ENCODE measurements at places on chromosomes 7 and 10.

GRCh38 chr7:144991041-144991440 is 155.2 kb upstream of the TPK1 start:
- no peak for DNase-seq

DNA sequence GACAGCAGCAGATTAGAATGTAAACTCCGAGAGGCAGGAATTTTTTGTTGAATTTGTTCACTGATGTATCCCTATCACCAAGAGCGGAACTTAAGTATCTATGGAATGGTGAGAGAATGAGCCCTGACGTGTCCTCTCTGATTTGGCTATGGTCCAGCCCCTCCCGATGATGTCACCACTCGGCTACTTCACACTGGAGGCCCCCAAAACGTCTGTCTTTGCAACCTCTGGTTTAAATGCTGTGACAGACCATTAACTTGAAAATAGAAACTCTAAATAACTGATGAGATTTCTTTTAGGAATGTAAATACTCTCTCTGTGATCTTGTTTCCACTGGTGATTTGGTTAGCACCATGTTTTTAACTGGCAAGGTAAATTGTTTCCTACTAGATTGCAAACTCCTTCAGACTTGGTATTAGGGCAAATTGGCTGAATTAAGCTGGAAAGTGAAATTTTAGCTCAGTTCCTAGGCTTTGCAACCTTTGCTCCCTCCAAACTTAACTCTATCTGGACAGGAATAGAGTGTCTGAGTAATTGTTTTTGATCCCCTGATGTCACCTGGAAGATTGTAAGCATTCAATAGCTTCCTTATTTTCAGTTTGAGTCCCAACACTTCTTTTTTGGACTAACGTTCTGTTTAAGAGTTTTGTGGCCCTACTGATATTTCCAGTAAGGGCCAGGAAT is 19.1 kb downstream of the SLC16A12 start:
- DNase-seq = no peak

DNA sequence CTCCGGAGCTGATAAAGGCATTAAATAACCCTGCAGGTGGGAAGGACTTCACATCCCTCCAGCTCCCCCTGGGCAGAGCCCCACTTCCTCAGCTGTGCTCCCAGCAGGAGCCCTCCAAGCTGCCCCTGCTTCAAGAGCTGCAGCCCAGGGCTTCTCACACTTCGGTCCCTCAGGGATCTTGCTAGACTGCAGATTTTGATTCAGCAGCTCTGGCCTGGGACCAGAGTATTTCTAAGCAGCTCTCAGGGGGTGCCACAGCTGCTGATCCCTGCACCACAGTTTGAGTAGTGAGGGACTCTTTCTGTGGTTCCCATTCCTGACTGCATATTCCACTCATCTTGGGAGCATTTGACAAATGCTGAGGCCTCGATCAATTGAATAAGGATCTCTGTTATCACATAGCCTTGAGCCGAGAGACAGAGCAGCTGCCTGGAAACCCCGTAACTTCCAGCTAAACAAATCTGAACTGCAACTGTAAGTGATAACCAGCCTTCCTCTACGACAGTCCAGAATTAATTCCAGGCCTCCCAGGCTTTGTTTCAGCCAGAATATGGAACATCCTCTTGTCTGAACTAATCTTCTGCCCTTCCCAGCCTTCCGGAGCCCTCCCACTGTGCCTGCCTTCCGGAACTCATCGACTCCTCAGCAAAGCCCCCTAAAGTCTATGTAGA is 161.4 kb downstream of the CCDC3 start:
- no peak for DNase-seq

DNA sequence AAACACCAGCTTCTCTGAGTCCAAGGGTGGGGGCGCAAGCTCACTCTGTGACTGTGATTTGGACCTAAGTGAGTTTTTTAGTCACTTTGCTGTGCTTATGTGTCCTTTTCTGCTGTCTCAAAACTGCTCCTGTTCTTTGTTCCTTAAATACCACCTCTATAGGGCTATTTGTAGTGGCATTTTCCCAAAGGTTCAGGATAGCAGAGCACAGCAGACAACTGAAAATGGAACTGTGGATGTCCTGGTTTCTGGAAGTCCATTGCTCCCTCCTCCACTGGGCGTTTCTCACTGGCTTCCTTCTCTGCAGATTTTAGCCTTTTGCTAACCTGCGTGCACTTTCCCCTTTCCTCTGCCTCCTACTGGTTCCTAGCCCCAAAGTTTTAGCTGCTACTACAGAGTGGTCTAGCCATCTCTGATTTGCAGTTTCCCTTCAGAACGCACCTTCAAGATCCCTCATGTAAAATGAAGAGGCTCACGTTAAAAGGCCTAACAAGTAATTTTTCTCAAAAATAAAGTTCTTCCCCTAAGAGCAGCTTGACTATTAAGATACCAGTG is 25.6 kb downstream of the BLVRA start:
- no peak for DNase-seq

DNA sequence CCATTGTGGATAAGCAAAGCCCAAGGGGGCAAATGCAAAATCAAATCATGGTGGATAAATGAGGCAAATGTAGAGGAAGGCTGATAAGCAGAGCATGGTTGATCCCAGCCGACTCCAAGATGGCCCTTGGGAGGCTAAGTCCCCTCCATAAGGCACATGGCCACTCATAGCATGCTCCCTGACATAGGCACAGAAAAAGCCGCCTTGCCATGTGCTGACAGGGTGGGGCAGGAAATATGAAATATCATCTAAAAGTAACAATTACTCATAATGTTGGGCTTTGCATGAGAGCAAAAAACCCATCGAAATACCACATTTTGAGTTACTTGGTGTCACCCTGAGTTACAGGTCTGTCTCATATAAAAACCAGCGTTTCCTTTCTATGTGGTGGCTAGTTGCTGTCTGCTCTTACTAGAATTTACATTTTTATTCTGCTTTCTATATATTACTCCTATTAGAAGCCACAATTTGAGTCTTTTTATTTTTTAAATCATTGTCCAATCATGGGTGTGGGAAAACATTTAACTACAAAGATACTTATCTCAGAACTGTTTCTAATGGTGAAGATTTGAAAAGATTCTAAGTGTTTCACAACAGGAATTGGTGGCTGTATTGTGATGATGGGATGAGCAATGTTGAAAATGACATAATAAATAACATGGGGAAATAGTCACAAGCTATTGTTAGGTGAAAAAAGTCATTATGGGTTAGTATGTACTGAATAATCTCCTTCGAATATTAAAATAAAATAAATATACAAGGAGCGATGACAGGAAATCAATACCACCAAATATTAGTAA is 102.7 kb downstream of the CUBN start:
- no peak for DNase-seq

- no peak for DNase-seq
These were observed 12.5 kb downstream of the PRF1 start for GRCh38 chr10:70589762-70590654.

- no peak for DNase-seq
These were observed 19.7 kb downstream of the UBE3C start for GRCh38 chr7:157158400-157158799.

- no peak for DNase-seq
These were observed 233.2 kb upstream of the PPP2R2D start for GRCh38 chr10:131667561-131667960.

DNA sequence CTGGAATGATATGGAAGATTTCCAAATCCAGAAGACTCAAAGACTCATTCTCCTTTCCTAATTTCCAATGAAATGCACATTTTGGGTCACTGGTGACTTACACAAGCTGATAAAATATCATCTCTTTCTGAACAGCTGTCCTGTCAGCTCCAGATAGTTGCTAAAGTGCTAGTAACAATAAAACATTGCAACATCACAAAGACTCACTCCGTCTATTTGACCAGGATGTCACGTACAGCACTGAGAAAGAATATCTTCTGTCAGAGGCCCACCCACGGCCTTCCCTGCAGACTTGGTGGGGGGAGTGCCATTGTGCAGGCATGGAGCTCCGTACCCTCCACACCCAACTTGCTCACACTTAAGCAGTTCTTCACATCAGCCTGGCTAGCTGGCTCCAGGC is 78.9 kb upstream of the EGR2 start:
- no peak for DNase-seq

- DNase-seq = no peak
These were observed 13.7 kb downstream of the AGR2 start for GRCh38 chr7:16791071-16791470.

GRCh38 chr10:71234970-71235685 is 22.8 kb downstream of the UNC5B start:
- peak; percentile 24 for DNase-seq

GRCh38 chr10:21814866-21815265 is 188.7 kb downstream of the DNAJC1 start:
- no peak for DNase-seq

GRCh38 chr10:11906714-11907113 is 83.6 kb downstream of the PROSER2 start:
- DNase-seq = no peak

DNA sequence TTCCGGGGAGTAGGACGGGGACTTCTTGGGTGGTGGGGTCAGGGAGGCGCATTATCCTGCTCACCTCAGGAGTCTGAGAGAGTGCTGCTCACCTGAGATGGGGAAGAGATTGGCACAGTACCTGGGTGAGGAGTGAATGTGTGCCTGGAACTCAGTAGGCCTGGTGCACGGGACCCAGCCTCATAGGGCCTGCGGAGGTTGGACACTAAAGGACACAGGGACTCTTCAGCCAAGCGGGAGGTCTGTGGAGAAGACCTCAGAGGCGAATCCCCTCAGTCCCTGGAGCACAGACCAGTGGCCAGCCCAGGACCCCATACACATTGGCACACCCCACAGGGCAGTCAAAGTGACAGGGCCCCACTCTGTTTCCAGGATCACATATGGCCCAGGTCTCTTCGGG is 73.2 kb downstream of the OAT start:
- no peak for DNase-seq

DNA sequence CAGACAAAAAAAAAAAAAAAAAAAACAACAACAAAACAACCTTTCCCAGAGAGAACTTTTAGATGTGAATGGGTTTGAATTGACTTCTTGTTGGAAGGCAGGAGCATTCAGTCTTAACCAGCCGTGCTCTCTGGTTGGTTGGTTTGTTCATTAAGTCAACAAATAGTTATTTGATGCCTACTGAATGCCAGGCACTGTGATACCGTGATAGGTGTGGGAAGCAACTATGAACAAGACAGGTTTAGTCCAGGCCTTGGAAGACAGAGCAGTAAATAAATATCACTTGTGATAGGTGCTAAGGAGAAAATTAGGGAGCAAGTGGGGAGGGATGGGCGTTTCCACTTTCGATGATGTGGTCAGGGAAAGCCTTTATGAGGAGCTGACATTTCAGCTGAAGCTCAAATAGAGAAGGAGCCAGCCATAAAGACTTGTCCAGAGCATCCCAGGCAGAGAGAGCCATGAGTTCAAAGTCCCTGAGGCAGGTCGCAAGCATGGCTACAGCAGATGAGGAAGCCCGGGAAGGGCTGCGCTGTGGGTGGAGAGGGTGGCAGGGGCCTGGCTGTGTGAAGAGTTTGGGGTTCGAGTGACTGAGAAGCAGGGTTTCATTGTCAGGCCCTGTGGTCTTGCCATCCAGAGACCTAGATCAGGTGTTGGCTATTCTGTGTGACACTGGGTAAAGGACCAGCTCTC is 8.0 kb downstream of the TSPAN15 start:
- no peak for DNase-seq

DNA sequence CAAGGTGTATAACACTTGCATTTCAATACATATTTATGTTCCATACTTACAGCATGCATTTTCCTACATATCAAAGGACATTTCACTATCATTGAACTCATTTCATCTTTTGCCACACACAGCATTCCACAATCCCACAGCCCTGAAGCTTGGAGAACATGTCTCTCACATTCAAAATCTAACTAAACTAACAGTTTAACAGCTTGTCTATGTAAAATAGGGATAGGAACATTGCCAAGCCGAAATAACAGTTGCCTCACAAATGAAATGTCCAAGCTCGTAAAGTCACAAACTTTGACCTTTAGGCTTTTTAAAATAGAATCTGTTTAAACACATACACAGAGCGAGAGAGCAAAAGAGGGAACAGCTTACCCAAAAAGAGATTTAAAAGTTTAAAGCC is 65.3 kb downstream of the HGF start:
- DNase-seq = no peak

GRCh38 chr10:100339236-100339635 is 7.8 kb upstream of the SCD start:
- no peak for DNase-seq

- no peak for DNase-seq
These were observed 183.4 kb downstream of the SORCS3 start for GRCh38 chr10:104824380-104825006.

- no peak for DNase-seq
These were observed 14.2 kb downstream of the DOCK1 start for GRCh38 chr10:126919426-126919825.

DNA sequence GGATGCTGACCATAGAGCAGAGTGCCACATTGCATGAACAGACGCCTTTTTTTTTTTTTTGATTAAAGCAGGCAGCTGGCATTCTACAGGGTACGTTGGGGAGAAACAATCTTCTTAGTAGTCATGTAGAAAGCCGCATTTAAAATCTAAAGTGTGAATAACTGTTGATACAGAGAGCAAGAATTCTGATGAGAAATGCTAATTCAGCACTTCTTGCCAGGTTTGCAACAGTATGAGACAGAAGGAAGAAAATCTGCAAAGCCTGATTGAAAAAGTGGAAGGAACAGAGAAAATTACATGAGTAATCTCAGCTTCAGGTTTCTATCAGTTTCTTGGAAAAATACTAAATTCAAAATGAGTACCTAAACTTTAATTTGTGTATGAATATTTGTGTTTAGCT is 232.7 kb upstream of the CHRM2 start:
- no peak for DNase-seq

DNA sequence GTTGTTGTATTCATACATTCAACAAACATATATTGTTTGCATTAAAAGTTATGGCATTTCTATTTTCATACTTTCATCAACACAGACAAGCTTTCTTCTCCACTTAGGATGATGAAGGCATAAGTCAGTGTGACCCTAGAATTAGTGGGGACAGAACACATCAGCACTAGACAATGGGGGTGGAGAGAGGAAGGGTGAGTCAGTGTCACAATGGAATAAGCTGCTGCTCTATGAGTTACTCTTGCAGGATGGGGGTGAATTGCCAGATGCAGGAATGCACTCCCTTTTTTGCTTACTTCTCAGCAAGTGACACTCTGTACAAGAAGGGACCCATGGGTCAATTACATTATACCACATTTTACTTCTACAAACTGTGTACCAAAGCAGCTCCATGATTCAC is 74.0 kb downstream of the DGKI start:
- no peak for DNase-seq

GRCh38 chr10:104340641-104341040 is 2.4 kb upstream of the ITPRIP start:
- DNase-seq = no peak

- no peak for DNase-seq
These were observed 44.8 kb downstream of the PRKCQ start for GRCh38 chr10:6535156-6535764.

DNA sequence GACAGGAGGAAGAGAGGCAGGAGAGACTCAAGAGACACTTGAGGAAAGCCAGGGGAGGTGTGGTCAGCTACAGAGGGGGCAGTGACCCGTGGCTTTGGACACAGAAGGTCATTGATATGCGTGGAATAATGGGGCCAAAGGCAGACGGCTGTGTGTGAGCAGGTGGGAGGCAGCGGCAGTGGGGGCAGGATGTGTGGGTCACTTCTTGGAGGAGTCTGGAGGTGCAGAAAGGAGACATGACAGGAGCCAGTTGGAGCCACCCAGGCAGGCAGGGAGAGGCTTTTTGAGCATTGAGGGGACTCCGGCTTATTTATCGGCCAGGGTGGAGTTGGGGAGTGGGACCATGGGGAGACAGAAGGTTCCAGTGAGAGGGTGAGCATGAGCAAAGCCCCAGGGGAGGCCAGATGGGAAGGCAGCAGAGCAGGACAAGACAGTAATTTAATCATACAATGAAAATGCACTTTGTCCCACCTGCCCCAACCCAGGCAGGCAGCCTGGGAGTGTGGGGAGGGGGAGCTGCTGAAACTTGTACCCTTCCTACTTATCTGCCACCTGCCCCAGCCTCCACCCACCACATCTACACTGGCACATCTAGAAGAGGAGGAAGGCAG is 5.0 kb downstream of the LDB3 start:
- DNase-seq = peak; percentile 75

Data from glutamatergic neuron (in vitro differentiated cells).